ENCODE measurements at places on chromosomes 5 and 9. TPM values are rescaled to one million over a fixed set of nuclear protein-coding genes. Genes with fewer than 3 reads are reported as not detected.

Gene GRK6
- total RNA-seq = 23.2 TPM

Gene SEMA6A
- 0.74 TPM for total RNA-seq

Gene SPAAR
- 0.18 TPM for total RNA-seq

Gene MRPS2
- total RNA-seq = 10.4 TPM

Gene VCAN
- total RNA-seq = 452 TPM

Gene IL13
- total RNA-seq = not detected

Gene ACOT12
- total RNA-seq = 0.74 TPM

Gene LIX1
- total RNA-seq = not detected

Gene FBN2
- total RNA-seq = 87.2 TPM

Gene SNCB
- not detected for total RNA-seq

Gene ADAMTS16
- 0.18 TPM for total RNA-seq

Gene DMRTA1
- 0.28 TPM for total RNA-seq

Gene PLAC8L1
- not detected for total RNA-seq

Gene PRR16
- 4.0 TPM for total RNA-seq

Gene N4BP3
- total RNA-seq = 0.71 TPM

Gene TOR4A
- 13.5 TPM for total RNA-seq

Gene AGXT2
- not detected for total RNA-seq

Gene DDX4
- total RNA-seq = not detected

Gene ELOVL7
- total RNA-seq = 0.09 TPM

Gene UBE2QL1
- total RNA-seq = under 0.01 TPM

Gene GPX8
- 105 TPM for total RNA-seq

Gene SOHLH1
- not detected for total RNA-seq

Gene TMEM174
- total RNA-seq = not detected

Gene NEK6
- 41.2 TPM for total RNA-seq

Gene PCDHGA8
- total RNA-seq = 3.3 TPM

Gene ZSWIM6
- total RNA-seq = 8.2 TPM

Gene PAEP
- total RNA-seq = not detected

Gene BARX1
- not detected for total RNA-seq

Gene CNTLN
- total RNA-seq = 9.7 TPM

Gene ENHO
- total RNA-seq = not detected

Gene COL15A1
- total RNA-seq = 164 TPM

Gene PCDHB3
- total RNA-seq = 0.55 TPM

Gene C9orf152
- not detected for total RNA-seq

Gene CKMT2
- total RNA-seq = 17.4 TPM

Gene RUSC2
- 17.8 TPM for total RNA-seq

Gene NIPAL4
- 0.14 TPM for total RNA-seq

Gene THG1L
- 45.7 TPM for total RNA-seq

Gene PCDHA2
- under 0.01 TPM for total RNA-seq

Gene PLPP7
- 6.8 TPM for total RNA-seq

Gene CYLC2
- total RNA-seq = not detected

Gene ALDOB
- not detected for total RNA-seq

Gene PCDHA1
- under 0.01 TPM for total RNA-seq

Data from smooth muscle cell of bladder (primary cell).